ENCODE measurements at places on chromosomes 5 and 9.

DNA sequence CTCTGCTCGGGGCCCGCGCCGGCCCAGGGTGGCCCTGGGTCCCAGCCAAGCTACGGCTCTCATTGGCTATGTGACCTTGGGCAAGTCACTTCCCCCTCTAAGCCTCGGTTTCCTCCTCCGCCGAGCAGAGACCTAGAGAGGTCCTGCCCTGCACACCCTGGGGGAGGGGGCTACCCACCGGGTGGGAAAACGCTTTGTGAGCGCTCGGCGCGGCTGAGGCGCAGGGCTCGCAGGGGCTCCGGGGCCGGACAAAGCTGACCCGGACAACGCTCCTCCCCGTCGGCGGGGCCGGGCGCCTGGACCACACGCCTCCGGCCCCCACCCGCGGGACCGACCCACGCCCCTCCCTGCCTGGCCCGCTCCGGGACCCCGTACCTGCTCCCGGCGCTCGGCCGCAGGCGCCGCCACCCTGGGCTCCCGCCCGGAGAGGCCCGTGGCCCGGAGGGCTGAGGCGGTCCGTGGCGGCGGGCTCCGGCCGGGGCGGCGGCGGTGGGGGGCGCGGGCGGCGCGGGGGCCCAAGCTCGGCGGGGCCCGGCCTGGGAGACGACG, 85.7 kb upstream of the MELK start:
- H3K4me1 ChIP-seq = peaks cover 27% of the 10 kb centered on the region

GRCh38 chr5:93349613-93350012, 231.4 kb downstream of the NR2F1-AS1 start:
- H3K27ac ChIP-seq = no peak overlapping the region
- no peaks in the 10 kb centered on the region for H3K27me3 ChIP-seq
- no peak for DNase-seq
- H3K4me3 ChIP-seq = no peak overlapping the region
- H3K36me3 ChIP-seq = no peaks in the 10 kb centered on the region
- no peaks in the 10 kb centered on the region for H3K4me1 ChIP-seq

DNA sequence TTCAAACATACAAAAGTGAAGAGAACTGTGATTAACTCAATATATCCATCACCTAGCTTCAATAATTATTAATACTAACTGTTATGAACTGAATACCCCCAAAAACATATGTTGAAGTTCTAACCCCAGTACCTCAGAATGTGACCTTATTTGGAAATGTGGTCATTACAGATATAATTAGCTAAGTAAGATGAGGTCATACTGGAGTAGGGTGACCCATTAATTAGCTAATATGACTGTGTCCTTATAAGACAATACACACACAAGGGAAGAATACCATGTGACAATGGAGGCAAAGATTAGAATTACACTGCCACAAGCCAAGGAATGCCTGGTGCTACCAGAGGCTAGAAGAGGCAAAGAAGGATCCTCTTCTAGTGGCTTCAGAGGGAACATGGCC, 7.8 kb downstream of the RRAGA start:
- no peak overlapping the region for H3K4me3 ChIP-seq
- H3K36me3 ChIP-seq = peaks cover 62% of the 10 kb centered on the region
- DNase-seq = no peak
- H3K4me1 ChIP-seq = peaks cover 8% of the 10 kb centered on the region

DNA sequence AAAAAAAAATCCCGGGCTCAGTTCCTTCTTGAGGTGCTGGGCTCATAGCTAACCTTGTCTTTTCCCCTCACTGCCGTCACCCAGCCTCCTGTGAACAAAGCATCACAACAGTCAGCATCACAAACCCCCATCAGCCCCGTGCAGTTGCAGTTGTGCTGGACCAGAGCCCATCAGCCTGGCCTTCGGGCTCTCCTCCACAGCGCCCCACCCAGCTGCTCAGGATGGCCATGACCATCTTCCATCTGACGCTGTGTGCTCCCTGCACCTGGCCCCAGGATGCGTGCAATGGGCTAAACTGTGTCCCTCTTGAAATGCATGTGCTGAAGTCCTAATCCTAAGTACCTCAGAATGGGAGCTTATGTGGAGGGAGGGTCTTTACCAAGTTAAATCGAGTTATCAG, 48.1 kb downstream of the NSUN2 start:
- H3K27me3 ChIP-seq = peaks cover 35% of the 10 kb centered on the region
- H3K4me1 ChIP-seq = peaks cover 7% of the 10 kb centered on the region
- DNase-seq = no peak
- no peaks in the 10 kb centered on the region for H3K36me3 ChIP-seq
- no peak overlapping the region for H3K27ac ChIP-seq

DNA sequence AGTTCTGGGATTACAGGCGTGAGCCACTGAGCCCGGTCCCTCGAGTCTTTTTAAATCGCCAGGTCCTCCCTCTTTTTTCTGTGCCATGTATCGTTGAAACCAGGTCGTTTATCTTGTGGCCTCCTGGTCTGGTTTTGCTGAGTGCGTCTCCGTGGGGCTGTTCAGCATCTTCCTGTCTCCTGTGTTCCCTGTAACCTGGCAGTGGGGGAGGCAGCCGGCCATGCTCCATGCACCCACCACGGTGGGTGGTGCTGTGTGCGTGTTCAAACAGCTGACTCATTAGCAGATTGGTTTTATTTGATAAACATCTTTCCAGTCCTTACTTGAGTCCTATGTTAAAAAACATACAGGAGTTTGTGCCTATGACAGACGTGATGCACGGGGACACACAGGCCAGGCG, 2.7 kb downstream of the RNU6ATAC start:
- DNase-seq = no peak
- H3K4me3 ChIP-seq = no peak overlapping the region
- peaks cover 29% of the 10 kb centered on the region for H3K36me3 ChIP-seq
- H3K4me1 ChIP-seq = peaks cover 18% of the 10 kb centered on the region
- H3K27me3 ChIP-seq = no peaks in the 10 kb centered on the region
- no peak overlapping the region for H3K27ac ChIP-seq

DNA sequence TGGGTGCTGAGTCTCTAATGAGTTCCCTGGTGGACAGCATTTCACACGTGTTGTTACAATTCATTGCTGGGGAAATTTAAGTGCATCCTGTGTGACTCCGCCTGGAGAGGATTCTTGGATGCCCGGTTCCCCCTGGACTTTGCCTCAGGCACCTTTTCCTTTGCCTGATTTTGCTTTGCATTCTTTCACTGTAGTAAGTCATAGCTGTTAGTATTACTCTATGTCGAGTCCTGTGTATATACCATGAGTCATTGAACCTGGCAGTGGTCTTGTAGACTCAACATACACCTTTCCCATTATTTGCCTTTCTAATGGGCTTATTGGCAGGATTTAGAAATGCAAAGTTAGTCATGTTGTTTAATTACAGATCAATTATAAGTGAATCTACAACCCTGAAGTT, 81.9 kb upstream of the DHFR start:
- no peaks in the 10 kb centered on the region for H3K27me3 ChIP-seq
- H3K4me1 ChIP-seq = no peaks in the 10 kb centered on the region
- H3K36me3 ChIP-seq = peaks cover 4% of the 10 kb centered on the region
- H3K27ac ChIP-seq = no peak overlapping the region

- H3K27me3 ChIP-seq = no peaks in the 10 kb centered on the region
- DNase-seq = no peak
- no peaks in the 10 kb centered on the region for H3K36me3 ChIP-seq
- H3K4me1 ChIP-seq = no peaks in the 10 kb centered on the region
These were observed 22.0 kb upstream of the CEMIP2 start for GRCh38 chr9:71790296-71790695.

- H3K4me1 ChIP-seq = peaks cover 81% of the 10 kb centered on the region
- H3K27me3 ChIP-seq = no peaks in the 10 kb centered on the region
- no peak overlapping the region for H3K4me3 ChIP-seq
- DNase-seq = peak; percentile 61
These were observed 12.0 kb downstream of the MACROH2A1 start for GRCh38 chr5:135386886-135387628.
